ENCODE measurements at places on chromosomes 6 and 20.

DNA sequence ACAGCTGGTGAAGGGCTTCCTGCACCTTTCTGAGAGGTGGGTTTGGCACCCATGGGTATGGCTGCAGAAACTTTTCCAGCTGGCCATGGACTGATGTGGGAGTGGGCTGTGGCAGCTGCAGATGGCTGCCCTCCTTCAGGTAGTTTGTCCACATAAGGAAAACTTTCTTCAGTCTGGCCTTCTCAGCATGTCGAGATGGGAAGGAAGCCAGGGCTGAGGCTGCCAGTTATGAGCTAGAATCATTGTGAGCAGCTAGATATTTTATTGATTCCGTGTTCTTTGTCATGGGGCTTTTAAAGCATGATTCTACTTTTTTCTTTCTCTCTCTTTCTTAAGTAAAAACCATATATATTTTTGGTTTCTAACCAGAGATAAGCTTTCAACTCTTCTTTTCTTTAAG, 16.6 kb downstream of the NKX2-4 start:
- H3K27me3 ChIP-seq: no peaks in the 10 kb centered on the region
- DNase-seq: no peak
- no peak overlapping the region for H3K4me3 ChIP-seq
- H3K36me3 ChIP-seq: peaks cover 29% of the 10 kb centered on the region
- peaks cover 12% of the 10 kb centered on the region for H3K4me1 ChIP-seq
- no peak overlapping the region for H3K27ac ChIP-seq

DNA sequence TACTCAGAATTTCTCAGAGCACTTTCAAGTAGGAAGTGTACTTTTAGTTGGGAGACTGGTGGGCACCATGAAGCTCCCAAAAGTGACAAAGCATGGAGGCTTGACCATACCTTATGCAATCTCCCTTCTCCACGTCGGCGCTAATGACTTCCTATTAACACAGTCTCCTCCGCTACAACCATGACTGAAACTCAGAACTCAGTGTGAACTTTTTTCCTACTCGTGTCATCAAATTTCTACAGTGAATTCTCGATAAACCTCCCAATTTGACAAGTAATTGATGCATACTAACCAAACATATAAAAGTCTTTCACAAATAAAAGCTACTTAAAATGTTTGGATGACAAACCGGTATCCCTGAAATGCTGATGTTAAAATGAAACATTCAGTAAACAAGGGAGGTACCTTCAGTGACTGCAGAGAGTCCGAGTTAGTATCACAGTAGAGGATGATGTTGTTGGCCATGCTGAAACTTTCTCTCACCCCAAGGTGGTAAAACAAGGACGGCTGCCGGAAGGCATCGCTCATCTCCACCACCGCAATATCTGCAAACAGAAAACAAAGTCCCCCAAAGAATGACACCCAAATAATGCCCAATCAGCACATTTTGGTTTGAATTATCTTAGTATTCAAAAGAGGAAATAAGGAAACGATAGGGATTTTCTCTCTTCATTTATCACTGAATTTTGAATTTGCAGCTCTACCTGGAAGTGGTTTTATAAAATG, 72.1 kb downstream of the MAP3K5 start:
- DNase-seq: peak; percentile 57
- H3K27me3 ChIP-seq: no peaks in the 10 kb centered on the region
- H3K4me1 ChIP-seq: peaks cover 55% of the 10 kb centered on the region

- no peaks in the 10 kb centered on the region for H3K4me1 ChIP-seq
- H3K27me3 ChIP-seq: peaks cover 5% of the 10 kb centered on the region
- H3K27ac ChIP-seq: no peak overlapping the region
- H3K4me3 ChIP-seq: no peak overlapping the region
- no peaks in the 10 kb centered on the region for H3K36me3 ChIP-seq
These were observed 159.7 kb upstream of the RPS6KA2 start for GRCh38 chr6:166786704-166787293.

DNA sequence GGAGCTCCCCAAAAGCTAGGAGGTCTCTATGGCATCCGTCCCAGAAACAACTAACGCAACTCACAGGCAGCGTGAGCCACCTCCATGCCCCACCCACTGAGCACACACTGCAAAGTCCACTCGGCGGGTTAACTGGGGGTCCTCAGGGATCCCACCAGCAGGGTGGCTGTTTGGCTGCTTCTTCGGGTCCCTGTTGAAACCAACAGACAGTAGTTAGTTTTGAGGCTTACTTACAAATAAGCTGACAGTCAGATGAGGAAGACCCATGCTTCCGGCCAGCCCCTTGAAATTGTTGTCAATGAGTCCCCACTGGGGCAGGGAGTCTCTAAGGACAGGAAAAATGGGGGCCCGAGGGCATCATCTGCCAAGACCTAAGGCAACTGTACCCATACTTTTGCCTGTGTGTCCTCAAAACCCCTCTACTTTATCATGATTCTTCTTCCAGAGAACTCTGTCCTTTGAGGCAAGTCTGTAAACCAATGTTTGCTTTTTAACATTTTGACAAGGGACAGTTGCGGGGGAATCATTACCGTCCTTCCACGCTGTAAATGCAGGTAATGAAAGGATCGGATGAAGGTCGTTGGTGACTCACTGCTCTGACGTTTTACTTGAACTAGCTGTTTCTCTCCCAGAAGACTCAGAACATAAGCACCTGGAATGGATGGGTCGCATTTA, 2.2 kb upstream of the PCK1 start:
- H3K4me1 ChIP-seq: no peaks in the 10 kb centered on the region
- DNase-seq: no peak
- no peak overlapping the region for H3K27ac ChIP-seq
- no peak overlapping the region for H3K4me3 ChIP-seq
- H3K36me3 ChIP-seq: no peaks in the 10 kb centered on the region

DNA sequence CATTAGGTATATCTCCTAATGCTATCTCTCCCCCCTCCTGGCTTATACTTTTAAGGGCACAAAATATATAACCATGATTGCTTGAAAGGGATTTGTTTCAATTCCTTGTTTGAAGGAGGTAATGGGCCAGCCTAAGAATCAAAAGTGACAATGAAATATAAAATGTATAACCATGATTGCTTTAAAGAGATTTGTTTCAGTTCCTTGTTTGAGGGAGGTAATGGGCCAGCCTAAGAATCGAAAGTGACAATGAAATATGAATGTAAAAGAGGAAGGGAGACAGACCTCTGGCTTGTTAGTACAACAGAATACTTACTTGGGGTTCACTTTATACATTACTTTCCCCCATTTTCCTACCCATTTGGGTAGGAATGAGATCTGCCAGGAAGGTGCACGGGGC, 55.5 kb downstream of the FOXC1 start:
- no peaks in the 10 kb centered on the region for H3K4me1 ChIP-seq
- no peak overlapping the region for H3K4me3 ChIP-seq
- no peak overlapping the region for H3K27ac ChIP-seq
- H3K27me3 ChIP-seq: no peaks in the 10 kb centered on the region
- no peaks in the 10 kb centered on the region for H3K36me3 ChIP-seq

DNA sequence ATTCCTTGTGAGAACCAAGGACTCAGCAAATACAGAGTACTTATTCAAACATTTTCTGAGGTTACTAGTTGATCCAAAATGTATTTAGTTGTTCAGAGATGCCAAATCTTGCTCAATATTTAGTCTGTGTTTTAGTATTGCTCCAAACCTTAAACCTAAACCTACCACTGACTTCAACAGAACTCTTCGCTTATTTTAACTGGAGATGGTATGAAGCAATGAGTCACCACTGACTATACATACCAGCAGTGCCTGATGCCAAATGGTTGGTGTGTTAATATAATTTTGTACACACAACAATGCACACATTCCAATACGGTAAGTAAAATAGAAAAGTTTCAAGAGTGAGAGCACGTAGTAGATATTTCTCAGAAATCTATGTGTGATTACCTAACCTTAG, 1.9 kb upstream of the SPTLC3 start:
- H3K27ac ChIP-seq: no peak overlapping the region
- H3K27me3 ChIP-seq: no peaks in the 10 kb centered on the region
- peaks cover 9% of the 10 kb centered on the region for H3K4me1 ChIP-seq

- no peaks in the 10 kb centered on the region for H3K36me3 ChIP-seq
- H3K27ac ChIP-seq: no peak overlapping the region
- no peak for DNase-seq
- H3K4me3 ChIP-seq: no peak overlapping the region
These were observed 55.2 kb upstream of the MAFB start for GRCh38 chr20:40744072-40744817.
